Neural crest cell (in vitro differentiated cells): ENCODE measurements at places on chromosomes 16 and 17.
A peak's percentile ranks its signal among the peaks of the same experiment; 100 is the strongest.

GRCh38 chr17:71460943-71461342 lies 659.9 kb upstream of the SOX9 start:
- DNase-seq = peak; percentile 22

DNA sequence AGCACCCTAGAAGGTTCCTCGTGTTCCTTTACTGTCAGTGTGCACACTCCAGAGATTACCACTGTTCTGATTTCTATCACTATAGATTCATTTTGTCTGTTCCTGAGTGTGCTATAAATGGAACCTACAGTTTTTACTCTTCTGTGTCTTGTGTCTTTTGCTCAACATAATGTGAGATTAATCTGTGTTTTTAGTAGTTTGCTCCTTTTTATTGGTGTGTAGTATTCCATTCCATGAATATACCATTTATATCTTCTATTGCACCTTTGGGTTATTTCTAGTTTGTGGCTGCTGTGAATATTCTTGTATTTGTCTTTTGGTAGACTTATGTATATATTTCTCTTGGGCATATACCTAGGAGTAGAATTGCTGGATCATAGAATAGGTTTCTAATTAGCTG lies 68.2 kb downstream of the AP2B1 start:
- DNase-seq = no peak

DNA sequence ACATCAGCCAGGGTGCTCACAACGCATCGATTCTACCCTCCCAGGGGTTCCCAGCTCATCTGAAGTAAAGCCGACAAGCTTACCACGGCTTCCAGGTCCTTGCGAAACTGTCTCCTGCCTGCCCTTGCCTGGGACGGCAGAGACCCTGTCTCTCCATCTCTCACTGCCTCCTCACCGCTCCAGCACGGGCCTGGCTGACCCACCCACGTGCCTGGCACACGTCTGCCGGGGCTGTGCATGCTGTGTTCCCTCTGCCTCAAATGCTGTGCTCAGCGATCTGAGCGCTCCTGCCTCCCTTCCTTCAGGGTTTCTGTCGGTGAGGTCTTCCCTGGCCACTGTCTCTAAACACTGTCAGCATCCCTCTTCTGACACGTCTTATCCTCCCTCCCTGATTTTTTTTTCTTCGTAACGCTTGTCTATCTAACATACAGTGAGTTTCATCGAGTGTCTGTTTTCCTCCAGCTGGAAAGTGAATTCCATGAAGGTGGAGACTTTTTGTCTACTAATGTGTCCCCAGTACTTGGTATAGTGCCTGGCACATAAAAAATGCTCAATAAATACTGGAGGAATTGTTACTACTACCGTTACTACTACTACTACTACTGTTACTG lies 208.4 kb downstream of the IRF8 start:
- no peak for DNase-seq

GRCh38 chr17:40503154-40503553 lies 1.7 kb upstream of the TNS4 start:
- DNase-seq = no peak

GRCh38 chr17:74390680-74391653 lies 23.7 kb downstream of the GPR142 start:
- DNase-seq = no peak

- no peak for DNase-seq
Measured at GRCh38 chr16:74466872-74467271, 45.6 kb upstream of the CLEC18B start.

- DNase-seq = no peak
Measured at GRCh38 chr16:74450967-74451760, 29.9 kb upstream of the CLEC18B start.

GRCh38 chr16:56956756-56957155 lies 5.0 kb upstream of the CETP start:
- no peak for DNase-seq

DNA sequence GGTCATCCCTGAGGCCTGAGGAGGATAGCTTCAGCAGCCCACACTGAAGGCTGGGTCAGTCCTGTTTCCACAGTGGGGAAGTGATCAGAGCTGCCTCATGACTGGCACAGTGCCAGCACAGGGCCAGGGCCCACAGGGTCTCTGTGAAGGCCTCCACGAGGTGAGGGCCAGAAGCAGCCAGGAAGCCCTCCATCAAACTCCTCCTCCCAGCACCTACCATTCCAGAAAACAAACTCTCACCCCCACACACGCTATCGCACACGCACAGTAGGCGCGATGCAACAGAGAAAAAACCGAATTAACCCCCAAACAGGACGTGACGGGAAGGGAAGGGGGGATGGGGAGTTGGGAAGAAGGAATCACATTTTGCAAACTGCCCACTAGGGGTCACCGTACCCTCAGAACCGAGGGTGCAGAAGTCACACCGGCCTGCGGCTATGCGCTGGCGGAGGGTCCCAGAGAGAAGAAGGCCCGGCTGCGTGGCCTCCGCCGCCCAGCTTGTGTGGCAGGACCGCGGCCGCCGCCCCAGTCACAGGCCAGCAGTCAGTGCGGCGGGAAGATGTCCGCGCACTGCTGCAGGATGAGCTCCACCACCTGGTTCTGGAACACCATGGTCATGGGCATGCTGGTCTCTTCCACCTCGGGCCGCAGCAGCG lies 37.6 kb downstream of the ARHGAP27 start:
- DNase-seq = peak; percentile 85

- no peak for DNase-seq
Measured at GRCh38 chr16:61295311-61295710, 740.9 kb downstream of the CDH8 start.

DNA sequence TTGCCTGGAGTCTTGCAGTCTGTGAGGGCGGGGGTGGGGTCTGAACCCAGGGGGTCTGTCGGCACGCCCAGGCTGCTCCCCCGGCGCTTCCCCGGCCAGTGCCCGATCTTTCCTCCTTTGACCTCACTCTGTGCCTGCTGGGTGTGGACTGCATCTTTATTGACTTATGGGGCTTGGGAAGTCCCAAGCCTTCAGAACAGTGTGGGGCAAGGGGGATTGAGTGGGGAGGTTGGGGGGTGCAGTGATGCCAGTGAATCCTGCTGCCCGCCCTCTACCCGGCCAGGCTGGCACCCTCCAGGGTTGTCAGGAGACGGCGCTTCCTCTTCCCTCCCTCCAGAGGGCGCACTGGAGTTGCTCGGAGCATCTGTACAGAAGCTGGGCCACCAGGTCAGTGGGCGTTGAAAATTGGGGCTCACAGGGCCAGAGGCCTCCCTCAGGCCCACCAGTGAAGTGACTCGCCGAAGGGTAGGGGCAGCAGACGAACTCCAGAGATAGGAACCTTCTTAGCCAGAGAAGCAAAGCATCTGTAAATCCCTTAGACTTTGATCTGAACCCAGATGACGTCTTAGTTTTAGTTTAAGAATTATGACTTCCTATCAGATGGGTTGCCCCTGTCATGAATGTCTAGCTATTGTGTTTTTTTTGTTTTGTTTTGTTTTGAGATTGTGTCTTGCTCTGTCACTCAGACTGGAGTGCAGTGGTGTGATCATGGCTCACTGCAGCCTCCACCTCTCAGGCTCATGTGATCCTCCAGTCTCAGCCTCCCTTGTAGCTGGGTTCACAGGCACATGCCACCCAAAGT lies 184.8 kb upstream of the CIBAR2 start:
- peak; percentile 57 for DNase-seq

GRCh38 chr16:55436587-55436986 lies 42.4 kb upstream of the MMP2 start:
- DNase-seq = no peak

GRCh38 chr17:82794781-82795482 lies 43.1 kb downstream of the TBCD start:
- no peak for DNase-seq

DNA sequence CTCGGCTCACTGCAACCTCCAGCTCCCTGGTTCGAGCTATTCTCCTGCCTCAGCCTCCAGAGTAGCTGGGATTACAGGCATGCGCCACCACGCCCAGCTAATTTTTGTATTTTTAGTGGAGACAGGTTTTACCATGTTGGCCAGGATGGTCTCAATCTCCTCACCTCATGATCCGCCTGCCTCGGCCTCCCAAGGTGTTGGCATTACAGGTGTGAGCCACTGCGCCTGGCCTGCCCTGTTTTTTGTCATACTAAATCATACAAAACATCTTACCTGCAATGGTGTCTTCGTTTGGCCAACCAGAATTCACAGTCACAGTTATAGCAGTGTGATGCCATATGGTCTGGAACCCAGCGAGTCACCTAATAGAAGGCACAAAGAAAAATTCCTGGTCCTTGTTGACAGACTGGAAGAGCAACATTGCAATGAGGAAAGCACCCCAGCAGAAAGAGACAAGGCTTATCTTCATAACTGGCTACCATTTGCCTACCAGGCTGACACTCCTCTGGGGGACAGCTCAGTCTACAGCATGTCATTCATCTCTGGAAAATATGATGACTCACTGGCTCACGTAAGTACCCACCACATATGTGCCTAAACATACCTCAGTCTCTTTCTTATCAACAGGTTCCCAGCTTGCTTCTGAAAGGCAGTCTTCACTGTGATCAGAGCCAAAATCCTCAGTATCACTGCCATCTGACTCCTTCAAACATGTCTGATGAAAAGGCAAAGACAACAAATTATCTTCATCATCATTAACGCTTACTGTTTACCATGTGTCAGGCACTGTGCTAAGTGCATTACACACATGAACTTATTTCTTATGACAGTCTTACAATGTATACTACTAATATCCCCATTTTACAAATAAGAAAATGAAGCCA lies 4.3 kb upstream of the HSF5 start:
- DNase-seq = no peak

- DNase-seq = no peak
Measured at GRCh38 chr17:8466456-8466855, 30.8 kb downstream of the NDEL1 start.

- no peak for DNase-seq
Measured at GRCh38 chr17:77392376-77393273, 251.9 kb downstream of the SEC14L1 start.

GRCh38 chr17:27408891-27409290 lies 47.4 kb upstream of the KSR1 start:
- DNase-seq = no peak

DNA sequence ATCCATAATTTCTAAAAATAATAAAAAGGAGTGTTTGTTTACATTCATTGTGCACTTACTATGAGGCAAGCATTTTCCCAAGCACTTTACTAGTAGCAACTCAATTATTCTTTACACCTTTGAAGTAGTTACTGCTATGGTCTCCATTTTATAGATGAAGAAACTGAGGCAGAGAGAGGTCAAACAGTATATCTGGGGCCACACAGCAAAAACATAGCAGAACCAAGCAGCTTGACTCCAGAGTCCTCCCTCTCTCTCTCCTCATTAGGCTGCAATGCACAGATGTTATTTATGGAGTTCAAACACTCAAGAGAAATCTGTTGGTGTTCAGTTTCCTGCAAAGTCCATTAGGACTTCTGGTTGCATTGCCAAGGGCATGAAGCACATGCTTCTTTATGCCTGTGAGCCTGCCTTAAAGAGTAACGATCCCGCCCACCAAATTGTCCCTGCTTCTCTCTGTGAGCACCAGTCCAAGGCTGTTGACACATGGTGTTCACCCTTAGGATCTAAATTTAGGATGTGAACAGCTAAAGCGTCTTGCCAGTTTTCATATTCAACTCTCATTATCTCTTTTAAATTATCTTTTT lies 44.0 kb downstream of the GPRC5B start:
- DNase-seq = no peak

DNA sequence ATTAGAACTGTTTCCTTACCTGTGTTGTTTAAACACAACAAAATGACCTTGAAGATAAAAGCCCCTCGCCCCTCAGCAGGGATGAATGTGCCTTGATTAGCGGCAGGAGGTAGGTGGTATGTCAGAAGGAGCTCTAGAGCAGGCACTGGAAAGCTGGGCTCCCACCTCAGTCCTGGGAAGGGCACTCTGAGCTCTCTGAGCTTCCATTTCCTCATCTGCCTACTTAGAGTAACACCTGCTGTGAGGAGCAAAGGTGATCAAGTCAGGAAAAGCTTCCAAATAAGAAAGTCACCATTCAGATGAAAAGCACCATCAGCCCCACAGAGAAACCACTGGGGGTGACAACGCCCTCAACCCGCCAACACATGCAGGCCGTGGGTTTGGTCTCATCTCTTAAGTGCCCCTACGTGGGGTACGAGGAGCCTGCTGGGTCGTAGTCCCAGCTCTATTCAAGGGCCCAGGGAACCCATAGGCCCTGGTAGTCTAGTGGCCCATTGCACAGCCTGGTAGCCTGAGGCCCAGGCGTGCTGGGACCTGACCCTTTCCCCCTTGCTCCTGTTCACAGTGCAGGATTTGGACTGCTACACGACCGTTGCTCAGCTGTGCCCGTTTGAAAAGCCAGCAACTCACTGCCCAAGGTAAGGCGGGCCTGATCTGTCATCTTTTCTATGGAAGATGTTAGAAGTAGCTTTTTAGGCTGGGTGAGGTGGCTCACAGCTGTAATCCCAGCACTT lies 57.3 kb downstream of the CRISPLD2 start:
- no peak for DNase-seq

GRCh38 chr17:27975146-27976011 lies 67.1 kb upstream of the NLK start:
- DNase-seq = no peak

DNA sequence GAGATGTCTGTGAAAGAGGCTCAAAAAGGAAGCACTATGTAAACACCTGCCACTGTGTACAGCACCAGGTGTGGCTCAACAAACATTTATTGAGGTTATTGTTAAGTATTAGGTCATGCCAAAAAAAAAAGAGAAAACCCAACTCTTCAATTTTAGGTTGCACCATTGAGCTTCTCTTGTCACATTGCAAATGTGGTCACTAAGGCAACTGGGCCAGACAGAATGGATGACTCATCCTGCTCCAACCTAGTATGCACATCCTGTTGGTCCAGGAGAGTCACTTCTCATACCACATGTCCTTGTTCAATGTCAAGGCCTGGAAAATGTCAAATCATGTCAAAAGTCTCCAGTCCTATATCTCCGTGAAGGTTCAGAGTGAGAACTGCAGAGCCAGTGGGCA lies 25.0 kb downstream of the HOXB1 start:
- DNase-seq = no peak

DNA sequence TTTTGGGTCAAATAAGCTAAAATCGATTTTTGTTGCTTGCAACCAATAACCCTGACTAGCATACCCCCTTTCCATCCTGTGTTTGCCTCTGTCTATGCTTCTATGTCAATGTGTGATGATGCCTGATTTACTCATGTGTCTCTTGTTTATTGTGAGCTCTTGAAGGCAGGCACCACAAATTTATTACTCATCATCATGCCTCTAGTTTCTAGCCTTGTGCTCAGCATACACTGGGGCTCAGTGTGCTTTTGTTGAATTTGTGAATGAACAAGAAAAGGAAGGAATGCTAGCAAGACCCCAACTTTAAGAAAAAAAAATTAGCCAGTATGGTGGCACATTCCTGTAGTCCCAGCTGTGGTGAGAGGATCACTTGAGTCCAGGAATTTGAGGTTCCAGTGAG lies 119.1 kb upstream of the GPR139 start:
- no peak for DNase-seq

DNA sequence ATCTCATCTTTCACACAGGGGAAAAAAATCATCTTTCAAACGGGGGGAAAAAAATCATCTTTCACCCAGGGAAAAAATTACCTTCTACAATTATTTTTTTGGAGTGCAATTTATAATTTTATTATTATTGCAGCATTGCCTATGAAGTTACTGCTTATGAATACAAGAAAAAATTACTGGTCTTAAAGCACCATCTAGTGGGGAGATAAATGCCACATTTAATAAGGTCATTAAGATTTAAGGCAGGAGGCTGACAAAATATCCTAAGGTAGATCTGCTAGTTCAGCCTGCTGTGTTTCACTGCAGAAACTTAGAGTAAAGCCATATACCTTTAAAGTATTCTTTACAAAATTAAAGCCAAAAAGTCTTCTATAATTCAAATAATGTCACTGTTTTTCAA lies 13.7 kb downstream of the SHCBP1 start:
- no peak for DNase-seq

- no peak for DNase-seq
Measured at GRCh38 chr17:82097919-82098168, 192 bp downstream of the FASN start.

- DNase-seq = no peak
Measured at GRCh38 chr16:27253526-27253930, 15.0 kb downstream of the NSMCE1 start.
